Karpas-422 (cell line): ENCODE measurements at places on chromosomes 3 and 15.

GRCh38 chr3:71380096-71380495, 203.4 kb downstream of the FOXP1 start:
- H3K4me3 ChIP-seq, result no peak overlapping the region
- H3K27me3 ChIP-seq, result no peaks in the 10 kb centered on the region
- peaks cover 5% of the 10 kb centered on the region; the same call in 1 of the 2 replicates for H3K36me3 ChIP-seq
- H3K4me1 ChIP-seq, result peaks cover 91% of the 10 kb centered on the region

- H3K4me3 ChIP-seq, result no peak overlapping the region
- peaks cover 74% of the 10 kb centered on the region for H3K4me1 ChIP-seq
- DNase-seq, result no peak
- peaks cover 61% of the 10 kb centered on the region for H3K36me3 ChIP-seq
Measured at GRCh38 chr3:127815641-127816605, 6.4 kb downstream of the MGLL start.

GRCh38 chr3:52570076-52570475, 33.7 kb downstream of the UQCC5 start:
- peaks cover 12% of the 10 kb centered on the region for H3K36me3 ChIP-seq
- no peak overlapping the region for H3K4me3 ChIP-seq
- no peak for DNase-seq
- H3K27me3 ChIP-seq, result no peaks in the 10 kb centered on the region

- no peak overlapping the region for H3K4me3 ChIP-seq
- H3K27ac ChIP-seq, result no peak overlapping the region
- H3K36me3 ChIP-seq, result no peaks in the 10 kb centered on the region
- H3K4me1 ChIP-seq, result no peaks in the 10 kb centered on the region
- no peaks in the 10 kb centered on the region for H3K27me3 ChIP-seq
Measured at GRCh38 chr3:126358816-126359181, 1.6 kb upstream of the KLF15 start.

DNA sequence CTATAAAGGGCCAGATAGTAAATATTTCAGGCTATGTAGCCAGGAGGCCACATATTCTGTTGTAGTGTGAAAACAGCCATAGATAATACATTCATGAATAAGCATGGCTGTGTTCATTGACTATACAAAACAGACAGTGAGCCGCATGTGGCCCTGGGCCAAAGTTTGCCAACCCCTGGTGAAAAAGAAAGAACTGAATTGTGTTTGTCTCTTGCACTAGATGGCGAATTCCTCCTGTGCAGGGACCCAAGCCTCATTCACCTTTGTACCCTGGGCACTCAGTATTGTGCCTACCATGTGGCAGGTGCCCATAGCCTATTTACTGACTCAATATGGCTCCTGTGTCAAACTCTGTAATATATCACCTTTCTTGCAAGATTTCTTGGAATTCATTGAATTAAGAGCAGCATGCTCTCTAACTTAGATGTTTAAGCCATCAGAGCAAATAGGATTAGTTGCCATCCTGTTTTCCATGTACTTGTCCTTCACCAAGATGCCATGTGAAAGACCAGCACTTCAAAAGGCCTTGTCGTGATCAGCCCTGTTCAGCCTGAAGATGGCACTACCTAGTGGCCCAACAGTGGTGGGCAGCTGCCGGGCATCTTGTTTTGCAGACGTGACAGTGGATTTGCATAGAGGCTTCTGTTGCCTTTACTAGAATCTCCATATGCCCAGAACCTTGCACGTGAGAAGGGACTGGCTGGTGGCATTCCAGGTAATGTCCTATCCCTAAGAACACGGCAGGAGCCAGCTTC, 50.9 kb upstream of the CMTM7 start:
- H3K27ac ChIP-seq, result no peak overlapping the region
- H3K27me3 ChIP-seq, result no peaks in the 10 kb centered on the region
- H3K36me3 ChIP-seq, result no peaks in the 10 kb centered on the region
- H3K4me3 ChIP-seq, result no peak overlapping the region
- DNase-seq, result no peak

DNA sequence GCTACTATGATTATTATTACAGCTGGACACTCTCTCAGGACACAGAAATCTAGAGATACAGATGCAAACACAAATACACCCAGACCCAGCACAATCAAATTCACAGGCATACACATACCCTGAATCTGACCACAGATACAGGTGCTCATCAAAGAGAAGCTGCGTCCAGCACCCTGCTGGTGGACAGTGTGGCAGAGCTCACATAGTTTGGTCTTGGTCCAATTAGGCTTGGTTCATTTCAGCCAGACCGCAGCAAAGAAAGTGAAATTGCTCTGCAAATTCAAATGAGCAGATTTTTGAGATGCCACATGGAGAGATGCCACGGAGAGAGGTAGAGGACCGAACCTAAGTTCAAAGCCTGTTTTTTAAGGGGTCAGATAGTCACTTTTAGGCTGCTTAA, 55.6 kb downstream of the ANAPC13 start:
- H3K27me3 ChIP-seq, result no peaks in the 10 kb centered on the region; the same call in none of the 2 replicates
- H3K36me3 ChIP-seq, result no peaks in the 10 kb centered on the region
- H3K27ac ChIP-seq, result no peak overlapping the region
- no peak overlapping the region for H3K4me3 ChIP-seq
- no peak for DNase-seq
- H3K4me1 ChIP-seq, result peaks cover 4% of the 10 kb centered on the region; the same call in 1 of the 2 replicates
